ENCODE measurements at places on chromosomes 12 and 14.

DNA sequence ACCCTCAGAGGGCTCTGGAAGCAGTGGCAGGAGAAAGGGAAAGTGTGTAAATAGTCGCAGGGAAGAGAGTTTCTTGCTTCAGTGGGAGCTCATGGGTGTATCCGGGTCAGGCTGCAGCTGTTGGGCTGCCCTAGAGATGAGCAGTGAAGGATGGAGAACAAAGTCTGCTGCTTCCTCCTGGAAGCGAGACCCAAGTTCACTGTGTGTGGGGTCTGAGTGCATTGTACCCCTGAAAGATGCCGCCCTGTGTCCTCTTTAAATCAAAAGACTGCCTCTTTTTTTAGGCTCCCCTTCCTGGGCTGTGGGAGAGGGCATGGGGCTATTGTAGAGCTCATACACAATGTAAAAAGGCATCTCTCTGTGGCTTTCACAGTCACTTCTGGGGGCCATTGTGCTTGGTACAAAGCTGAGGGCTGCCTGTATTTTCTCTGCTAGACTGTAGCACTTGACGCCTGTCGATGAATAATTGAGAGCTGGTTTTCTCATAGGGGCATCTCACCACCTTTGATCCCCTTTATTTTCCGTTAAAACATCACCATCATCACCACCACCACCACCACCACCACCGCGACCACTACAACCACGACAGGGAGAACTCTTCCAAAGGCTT is 16.7 kb downstream of the CHST11 start:
- DNase-seq, result no peak

- DNase-seq, result no peak
Observed at GRCh38 chr12:2043054-2043453, 9.7 kb upstream of the CACNA1C start.

GRCh38 chr12:47730341-47730744 is 5.1 kb upstream of the ENDOU start:
- peak; percentile 62 for DNase-seq

GRCh38 chr12:115835445-115835844 is 442.0 kb downstream of the MED13L start:
- DNase-seq, result no peak

DNA sequence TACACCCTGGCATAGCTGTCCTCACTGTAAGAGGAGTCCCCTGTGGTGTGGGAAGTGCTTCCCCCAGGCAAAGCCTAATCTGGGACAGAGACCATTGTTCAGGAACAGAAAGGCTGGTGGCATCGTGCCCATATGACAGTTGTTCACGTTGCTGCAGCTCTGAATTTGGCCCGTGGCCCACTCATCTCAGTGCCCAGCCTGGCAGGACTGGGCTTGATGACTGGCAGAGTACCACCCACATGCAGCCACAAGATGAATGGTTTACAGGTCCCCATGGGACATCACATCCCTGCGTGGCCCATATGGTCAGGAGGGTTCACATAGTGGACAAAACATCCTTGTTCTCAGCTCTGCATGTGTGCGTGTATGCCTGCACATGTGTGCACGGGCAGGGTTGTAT is 17.5 kb downstream of the IQSEC3 start:
- DNase-seq, result peak; percentile 25

- DNase-seq, result no peak
Observed at GRCh38 chr14:24335461-24336171, 745 bp upstream of the ADCY4 start.

- no peak for DNase-seq
Observed at GRCh38 chr12:47790676-47791350, 17.8 kb downstream of the SLC48A1 start.

GRCh38 chr14:100532906-100533655 is 54.1 kb downstream of the BEGAIN start:
- no peak for DNase-seq

DNA sequence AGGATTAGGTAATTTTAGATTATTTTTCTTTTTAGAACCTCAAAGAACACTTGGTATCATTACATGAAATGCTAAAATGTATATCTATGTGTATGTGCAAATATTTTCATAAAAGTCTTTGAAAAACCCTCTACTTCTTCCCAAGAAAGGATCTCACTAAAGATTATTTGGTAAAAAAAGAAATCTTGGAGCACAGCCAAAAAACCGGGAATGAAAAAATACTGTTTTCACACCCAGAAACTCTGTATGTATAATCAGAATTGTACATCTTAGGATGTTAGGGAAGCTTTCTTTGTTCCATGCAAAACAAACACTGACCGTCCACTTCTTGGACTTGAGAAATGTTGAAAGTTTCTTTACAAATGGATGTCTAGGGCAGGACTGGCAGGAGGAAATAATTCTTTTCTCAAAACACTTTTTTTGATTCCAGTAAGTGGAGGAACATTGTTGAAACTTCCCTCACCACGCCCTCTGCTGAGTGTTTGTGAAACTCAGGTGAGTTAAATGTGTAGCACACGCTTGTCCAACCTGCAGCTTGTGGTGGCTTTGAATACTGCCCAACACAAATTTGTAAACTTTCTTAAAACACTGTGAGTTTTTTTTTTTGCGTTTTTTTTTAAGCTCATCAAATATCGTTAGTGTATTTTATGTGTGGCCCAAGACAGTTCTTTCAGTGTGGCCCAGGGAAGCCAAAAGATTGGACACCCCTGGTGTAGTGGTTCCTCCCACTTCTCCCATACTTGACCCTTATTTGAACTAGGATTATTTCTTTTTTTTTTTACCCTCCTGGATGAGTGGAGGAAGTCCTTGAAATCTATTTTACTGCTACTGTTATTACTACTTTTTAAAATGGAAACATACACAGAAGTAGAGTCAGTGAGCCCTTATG is 26.6 kb downstream of the FBXO34 start:
- no peak for DNase-seq

DNA sequence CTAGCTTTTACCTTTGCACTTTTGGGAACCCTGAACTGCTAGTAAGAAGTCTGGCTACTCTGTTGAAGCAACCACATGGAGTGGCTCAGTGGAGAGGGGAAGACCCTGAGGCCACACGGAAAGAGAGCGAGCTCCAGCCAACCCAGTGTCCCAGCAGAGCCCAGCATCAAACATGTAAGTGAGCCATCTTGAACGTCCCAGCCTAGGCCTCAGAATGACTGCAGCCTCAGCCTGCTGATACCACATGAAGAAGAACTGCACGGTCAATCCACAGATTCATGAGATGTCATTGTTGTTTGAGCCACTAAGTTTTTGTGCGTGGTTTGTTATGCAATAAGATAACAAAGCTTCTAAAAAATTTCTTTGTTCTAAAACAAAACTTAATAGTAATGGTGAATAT is 40.2 kb downstream of the TFCP2 start:
- DNase-seq, result no peak

- no peak for DNase-seq
Observed at GRCh38 chr14:98323836-98324235, 948.2 kb downstream of the BCL11B start.

DNA sequence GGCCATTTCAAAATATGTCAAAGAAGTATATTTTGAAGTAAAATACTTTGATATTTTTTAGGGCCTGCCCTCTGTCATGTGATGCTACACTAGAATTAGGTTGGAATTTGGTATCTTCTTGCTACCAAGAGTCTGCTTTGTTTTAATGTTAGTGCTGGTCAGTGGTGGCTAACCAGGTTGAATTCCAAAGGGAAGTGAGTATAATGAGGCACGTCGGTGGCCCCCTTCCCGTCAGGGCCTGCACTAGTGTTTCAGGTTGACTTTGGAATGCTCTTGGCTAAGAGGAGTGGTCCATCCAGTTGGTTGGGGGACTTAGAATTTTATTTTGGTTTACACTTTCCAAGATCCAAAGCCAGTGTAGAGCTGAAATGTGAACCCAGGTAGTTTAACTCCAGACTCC is 185.4 kb downstream of the NOVA1 start:
- no peak for DNase-seq

DNA sequence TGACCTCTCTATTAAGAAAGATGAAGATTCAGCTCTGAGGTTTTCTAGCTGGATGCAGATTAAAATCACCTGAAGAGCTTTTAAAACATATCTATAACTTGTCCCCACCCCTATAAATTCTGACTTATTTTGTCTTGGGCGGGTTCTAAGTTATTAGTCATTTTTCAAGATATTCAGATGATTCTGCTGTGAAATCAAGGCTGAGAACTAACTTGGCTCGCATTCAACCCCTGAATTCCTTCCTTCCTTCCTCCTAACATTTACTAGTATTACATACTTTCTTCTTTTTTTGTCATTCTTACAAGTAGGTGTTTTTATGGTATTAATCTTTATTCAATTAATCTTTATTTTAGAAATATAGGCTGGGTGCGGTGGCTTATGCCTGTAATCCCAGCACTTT is 55.4 kb downstream of the SSPN start:
- no peak for DNase-seq

DNA sequence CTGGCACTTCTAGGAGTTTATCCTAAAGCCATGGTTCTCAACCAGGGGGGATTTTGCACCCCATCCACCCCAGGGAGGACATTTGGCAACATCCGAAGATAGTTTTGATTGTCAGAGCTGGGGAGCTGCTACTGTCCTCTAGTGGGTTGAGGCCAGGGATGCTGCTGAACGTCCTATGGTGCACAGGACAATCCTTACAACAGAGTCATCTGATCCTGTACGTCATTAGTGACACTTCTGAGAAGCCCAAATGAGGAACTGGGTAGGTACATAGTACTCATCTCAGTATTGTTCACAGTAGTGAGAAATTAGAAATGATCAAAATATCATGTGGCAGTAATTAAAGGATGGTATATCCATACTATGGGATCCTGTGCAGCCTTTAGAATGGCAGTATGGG is 185.1 kb downstream of the CHST11 start:
- DNase-seq, result no peak

DNA sequence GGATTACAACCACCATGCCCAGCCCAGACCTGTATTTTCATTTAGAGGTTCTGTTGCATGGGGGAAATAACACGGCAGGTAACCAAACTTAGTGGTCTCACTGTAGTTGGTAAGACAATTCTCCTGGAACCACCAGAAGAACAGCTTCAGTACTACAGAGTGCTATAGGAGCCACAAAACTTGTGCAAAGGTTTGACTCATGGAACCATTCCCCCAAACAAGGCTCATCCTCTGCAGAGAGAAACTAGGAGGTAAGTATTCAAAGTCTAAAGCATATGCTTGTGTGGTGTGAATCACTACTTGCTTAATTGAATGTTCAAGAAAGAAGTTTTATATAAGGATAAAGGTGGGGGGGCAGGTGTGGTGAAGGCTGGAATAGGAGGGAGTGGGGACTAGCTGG is 58.7 kb downstream of the GNS start:
- DNase-seq, result no peak

DNA sequence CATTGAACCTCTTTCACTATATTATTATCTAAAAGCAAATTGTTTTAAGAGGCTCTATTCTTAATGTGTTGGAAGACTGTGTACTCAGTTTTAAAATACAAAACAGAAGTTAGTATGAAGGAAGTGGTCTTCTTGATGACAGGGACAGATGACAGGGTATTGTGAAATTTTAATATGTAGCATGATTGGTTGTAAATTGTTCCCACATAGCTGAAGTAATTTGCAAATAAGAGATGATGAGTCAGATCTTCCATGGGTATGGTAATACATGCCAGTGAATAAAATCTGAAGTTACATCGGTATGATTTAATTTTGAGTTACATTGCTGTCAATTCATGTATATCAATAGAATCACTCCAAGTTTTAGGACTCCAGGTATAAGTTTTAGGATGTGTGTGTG is 454.8 kb downstream of the AEBP2 start:
- DNase-seq, result no peak

DNA sequence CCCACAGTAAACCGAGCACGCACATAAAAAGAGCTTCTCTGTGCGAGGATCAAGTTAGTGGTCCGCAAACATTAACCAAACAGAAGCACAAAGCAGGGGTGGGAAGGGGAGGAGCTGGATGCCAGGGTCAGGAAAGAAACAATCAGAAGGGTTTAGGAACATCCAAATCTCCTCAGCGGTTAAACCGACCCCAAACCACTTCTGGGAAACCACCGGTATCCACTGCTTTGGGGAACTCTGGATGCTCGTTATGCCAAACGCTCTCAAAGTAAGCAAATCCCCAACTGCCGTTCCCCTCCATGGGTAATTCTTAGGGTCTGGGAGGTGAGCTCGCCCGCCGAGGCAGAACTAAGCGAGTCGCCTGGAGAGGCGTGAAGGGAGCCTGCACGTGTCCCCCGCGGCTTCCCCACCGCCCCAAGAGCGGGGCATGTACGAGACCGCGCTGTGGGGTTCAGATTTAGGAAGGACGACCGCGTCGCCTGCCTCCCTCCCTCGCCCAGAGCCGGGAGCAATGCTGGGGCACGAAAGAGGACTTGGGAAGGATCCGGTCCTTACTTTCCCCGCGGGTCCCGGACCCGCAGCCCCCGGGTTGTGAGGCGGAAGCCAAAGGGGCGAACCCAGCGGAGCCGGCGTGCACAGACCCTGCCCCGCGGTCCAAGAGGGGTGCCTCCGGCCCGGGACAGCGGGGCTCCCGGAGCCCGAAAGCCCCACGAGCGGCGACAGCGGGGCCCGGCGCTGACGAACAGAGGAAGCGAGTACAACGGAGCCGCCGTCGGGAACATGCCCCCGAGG is 711 bp downstream of the SBNO1 start:
- DNase-seq, result no peak

GRCh38 chr12:124075841-124076240 is 102.8 kb downstream of the ZNF664 start:
- DNase-seq, result no peak

- DNase-seq, result no peak
Observed at GRCh38 chr12:107241411-107241810, 148.1 kb upstream of the CRY1 start.

Measured in NCI-H774 (cell line).